ENCODE measurements at places on chromosomes 16 and 17.

- DNase-seq, result no peak
These were observed 8.9 kb upstream of the AXIN1 start for GRCh38 chr16:361341-361871.

GRCh38 chr16:7303660-7304200 is 28.9 kb upstream of the RBFOX1 start:
- DNase-seq, result no peak

GRCh38 chr17:16191604-16192003 is 23.7 kb downstream of the NCOR1 start:
- DNase-seq, result no peak

- no peak for DNase-seq
These were observed 19.3 kb downstream of the CD2BP2 start for GRCh38 chr16:30335598-30336474.

- DNase-seq, result no peak
These were observed 25.6 kb upstream of the ABCC11 start for GRCh38 chr16:48272837-48273421.

GRCh38 chr16:49672753-49673152 is 183.2 kb downstream of the ZNF423 start:
- DNase-seq, result no peak

- no peak for DNase-seq
These were observed 26.9 kb upstream of the PABPN1L start for GRCh38 chr16:88893127-88893968.

DNA sequence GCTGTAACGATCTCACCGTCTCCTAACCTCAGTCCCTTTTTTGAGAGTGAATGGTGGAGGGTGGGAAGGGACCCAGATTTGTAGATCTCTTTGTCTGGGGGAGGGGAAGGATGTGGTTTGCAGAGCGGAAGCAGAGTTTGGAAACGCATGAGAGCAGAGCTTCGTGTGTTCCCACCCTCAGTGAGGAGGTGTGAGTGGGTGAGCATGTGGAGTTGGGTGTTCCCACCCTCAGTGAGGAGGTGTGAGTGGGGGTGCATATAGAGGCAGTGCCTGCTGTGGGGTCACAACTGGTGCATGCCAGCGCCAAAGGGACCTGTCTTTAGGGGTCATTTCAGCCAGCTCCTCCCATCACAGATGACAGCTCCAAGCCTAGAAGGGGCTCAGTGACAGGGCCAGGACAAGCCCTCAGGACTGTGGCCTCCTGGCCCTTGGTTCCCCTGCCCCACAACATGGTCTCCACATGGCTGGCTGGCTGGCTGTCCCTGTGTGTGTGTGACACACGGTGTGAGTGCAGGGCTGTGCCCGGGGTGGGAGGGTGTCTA is 1.8 kb upstream of the CISD3 start:
- no peak for DNase-seq

DNA sequence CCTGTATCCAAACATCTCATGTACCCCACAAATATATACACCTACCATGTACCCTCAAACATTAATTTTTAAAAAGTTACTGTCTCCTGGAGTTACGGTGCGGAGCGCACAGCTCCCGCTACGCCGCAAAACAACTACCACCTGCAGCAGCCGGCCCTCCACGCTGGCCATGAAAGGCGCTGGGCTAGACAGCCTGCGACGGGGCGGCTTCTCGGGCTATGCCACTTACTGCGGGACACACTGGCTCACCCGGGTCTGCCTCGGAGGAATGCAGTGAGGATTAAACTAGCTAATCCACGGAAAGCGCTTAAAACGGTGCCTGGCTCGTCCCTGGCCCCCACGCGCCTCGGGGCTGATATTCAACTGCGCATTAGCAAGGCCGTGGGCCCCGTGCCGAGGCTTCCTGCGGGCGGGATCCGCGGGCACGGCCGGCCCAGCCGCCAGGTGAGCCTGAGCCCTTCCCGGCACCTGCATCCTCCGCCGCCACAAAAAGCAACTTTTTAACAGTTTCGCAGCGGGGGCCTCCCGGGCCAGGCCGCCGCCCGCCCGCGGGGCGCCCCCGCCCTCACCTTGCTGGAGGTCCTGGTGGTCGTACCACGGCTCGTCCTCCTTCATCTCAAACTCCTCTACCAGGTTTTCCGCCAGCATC is 633 bp downstream of the CDR2 start:
- DNase-seq, result no peak

- DNase-seq, result no peak
These were observed 18.4 kb upstream of the ZNF594 start for GRCh38 chr17:5210091-5210490.

GRCh38 chr16:79537584-79537983 is 63.0 kb downstream of the MAF start:
- no peak for DNase-seq

DNA sequence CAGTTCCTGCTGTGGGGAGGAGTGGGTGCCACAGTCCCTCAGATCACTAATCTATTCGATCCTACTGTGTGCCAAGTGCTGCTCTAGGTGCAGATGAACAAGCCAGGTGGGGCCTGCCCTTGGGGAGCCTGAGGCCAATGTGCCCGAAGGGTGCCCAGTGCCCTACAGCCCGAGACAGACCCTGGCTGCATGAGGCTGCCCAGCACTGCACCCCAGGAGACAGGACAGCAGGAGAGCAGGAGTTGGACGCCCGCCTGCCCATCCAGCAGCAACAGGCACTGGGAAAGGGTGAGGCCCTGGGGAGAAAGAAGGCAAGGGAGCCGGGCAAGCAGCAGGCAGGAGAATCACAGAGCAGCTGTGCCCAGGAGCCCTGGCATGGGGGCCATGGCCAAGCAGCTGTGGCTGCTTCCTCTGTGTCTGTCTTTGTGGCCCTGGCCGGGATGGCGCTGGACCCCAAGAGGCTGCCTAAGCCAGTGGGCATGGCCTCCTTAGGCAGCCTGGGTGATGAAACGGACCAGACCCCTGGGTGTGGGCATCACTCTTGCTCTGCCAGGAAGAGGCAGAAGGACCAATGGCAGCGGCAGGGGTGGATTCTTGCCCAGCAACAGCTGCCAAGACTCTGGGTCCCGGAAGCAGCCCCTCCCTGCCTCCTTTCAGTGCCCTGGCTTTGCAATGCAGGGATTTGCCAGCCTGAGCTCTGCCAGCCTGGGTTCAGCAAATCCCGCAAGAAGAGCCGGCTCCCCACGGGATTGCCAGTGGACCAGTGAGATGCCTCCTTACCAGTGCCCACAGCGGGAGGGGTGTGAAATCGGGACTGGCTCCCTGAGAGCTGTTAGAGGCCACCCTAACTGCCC is 179.6 kb upstream of the TNRC6C start:
- DNase-seq, result no peak

GRCh38 chr16:49194537-49195236 is 87.0 kb downstream of the CBLN1 start:
- no peak for DNase-seq

GRCh38 chr17:16973760-16974540 is 2.0 kb upstream of the TNFRSF13B start:
- DNase-seq, result no peak

GRCh38 chr16:66608241-66609138 is 4.0 kb downstream of the CMTM3 start:
- DNase-seq, result peak; percentile 4

DNA sequence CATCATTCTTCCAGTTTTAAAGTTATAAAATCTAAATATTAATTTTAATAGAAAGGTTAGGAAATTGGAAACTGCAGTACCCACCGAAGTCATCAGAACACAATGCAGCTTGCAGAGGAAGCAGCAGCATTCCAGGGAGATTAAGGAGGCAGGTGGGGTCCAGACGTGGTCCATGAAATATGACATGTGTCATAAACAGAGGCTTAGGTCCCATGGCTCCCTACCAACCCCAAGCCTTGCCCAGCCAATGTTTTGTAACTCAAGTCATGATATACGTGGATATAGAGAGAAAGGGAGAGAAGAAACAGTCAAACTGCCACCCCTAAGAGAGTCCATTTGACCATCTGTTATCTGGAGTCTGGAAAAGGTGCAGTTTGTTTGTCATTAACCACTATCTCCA is 670.0 kb downstream of the TOX3 start:
- DNase-seq, result no peak

- no peak for DNase-seq
These were observed 197.8 kb upstream of the CHMP6 start for GRCh38 chr17:80793851-80794267.

GRCh38 chr16:65833171-65833871 is 533.2 kb upstream of the CDH5 start:
- no peak for DNase-seq

DNA sequence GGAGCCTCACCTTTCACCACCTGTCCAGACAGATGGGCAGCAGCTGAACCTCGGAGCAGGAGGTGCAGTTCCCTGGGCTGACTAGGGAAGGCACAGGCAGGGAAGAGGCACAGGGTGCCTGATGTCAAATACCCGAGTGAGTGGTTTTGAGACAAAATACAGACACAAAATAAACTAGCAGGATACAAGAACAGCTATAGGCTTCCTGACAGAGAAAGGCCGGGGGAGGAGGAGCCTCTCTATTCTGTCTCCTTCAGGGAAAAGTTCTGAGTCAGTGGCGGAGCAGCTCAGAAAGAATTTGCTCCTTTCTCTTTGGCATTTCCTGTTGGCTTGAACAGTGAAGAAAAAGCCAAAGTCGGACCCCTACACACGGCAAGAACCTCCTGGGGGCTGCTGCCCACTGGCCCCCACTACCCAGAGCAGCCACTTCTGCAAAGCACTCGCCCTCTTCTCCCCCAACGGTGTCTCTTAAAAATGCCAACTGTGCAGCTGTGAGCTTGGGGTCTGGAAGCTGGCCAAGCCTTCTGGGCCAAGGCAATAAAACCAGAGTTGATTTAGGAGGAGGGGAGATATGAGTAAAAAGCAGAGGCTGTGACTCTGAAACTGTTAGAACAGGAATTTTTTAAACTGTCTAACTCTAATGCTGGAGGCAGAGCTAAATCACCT is 14.4 kb upstream of the FAAP100 start:
- no peak for DNase-seq

DNA sequence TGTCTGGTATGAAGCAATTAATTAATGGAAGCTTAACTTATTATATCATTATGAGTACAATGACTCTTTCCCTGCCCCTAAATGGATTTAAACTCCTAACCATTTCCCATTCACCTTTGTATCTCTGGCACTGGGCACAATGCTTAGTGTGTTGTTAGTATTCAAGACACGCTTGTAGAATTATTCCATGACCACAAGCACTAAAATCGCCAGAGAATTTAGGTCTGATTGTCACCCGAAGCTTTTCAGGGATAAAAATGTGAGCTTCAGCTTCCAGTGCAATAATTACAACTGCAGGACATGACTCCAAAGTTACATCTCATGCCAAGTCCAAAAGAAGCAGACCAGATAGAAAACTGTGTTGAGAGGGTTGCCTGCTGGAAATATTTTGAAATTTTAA is 101.6 kb downstream of the CDH8 start:
- DNase-seq, result no peak

DNA sequence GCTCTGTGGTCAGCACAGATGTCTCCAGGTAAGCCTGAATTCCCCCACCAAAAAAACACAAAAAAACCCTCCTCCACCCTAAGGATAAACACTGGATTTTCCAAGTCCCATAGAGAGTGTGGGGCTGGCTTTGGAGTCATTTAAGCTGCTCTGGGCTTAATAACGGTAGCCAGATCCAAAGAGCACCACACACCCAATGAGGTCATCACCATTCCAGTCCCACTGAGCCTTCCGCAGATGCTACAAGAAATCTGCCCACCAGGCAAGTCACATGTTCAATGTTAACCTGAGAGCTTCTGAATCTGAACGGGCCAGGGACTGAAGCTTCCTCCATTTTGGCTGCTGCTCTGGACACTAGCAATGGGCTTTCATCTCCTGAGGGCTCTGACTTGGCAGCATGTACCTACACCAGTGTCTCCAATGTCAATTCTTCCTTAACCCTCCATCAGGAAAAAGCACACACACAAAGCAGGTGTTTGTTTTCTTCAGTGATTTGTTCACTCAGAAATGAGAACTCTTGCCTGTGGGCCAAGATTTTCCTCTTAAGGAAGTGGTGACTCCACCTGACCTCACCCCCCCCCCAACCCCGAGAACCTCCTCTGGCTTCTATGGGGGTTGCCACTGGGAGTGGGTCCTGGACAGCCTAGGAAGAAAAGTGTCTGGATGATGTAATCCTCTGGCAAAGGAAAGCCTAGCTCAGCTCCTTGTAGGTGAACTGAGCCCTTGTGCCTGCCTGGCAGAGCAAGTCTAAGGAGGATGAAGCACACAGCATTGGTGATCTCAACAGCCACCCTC is 220.1 kb downstream of the FOXL1 start:
- DNase-seq, result no peak

- DNase-seq, result no peak
These were observed 36.4 kb downstream of the AKAP1 start for GRCh38 chr17:57121308-57122042.

DNA sequence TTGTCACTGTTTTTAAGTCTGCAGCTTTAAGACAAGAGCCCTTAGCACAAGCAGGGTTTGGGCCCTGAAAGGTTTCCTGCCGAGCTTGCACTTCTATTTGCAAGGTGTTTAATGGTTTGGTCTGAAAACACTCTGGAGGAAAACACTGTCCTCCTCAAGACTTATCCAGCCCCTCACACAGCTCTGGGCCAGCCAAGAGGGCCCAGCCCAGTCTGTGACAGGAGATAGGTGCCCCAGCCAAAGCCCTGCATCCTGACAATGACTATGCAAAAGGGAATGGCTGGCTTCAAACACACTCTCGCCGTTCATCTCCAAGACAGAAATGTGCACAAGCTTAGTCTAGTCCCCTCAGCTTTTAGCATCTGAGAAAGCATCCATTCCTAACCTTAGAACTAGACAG is 26.9 kb downstream of the MPG start:
- DNase-seq, result no peak

DNA sequence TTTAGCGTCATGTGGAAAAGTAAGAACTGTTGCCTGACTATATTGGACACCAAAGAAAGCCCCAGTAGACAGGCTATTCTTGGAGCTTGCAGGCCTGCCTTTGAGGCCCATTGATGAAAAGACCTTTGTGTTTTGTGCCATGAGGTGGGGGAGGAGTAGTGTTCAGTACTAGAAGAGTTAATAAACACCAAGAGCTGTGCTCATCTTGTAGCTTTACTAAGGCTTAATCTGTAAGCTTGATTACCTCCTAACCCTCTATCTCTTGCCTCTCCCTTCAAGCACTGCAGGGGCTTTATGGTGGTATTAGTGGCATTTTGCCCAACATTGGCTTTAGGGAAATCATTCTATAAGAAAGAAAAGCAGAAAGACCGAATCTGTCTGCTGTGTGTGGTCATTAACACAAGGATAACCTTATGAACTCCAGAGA is 220.2 kb upstream of the TBX2 start:
- DNase-seq, result no peak

DNA sequence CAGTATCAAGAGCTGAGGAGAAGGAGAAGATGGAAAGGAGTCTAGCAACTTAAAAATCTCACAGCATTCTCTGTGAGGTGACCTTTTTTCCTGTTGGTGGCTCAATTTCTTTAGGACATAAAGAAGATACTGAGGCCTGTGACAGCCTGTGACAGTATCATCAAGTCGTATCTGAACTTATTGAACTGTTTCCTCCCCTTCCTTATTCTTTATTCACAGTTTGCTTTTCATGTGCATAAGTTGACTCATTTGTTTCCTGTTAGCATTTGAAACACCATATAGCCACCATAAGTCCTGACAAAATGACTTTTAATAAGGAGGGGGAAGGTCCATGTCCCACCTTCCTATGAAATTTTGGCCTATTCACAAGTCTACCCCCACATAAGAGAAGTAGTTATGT is 8.9 kb downstream of the UNK start:
- no peak for DNase-seq

GRCh38 chr17:78316867-78317789 is 42.7 kb downstream of the SOCS3 start:
- DNase-seq, result no peak

- no peak for DNase-seq
These were observed 6.3 kb upstream of the SREBF1 start for GRCh38 chr17:17843096-17843495.
